ENCODE measurements at places on chromosomes 11 and 22.

GRCh38 chr11:3840004-3840869 is 522 bp downstream of the RHOG start:
- H3K27ac ChIP-seq, result peak overlapping the region; percentile 25
- H3K27me3 ChIP-seq, result no peaks in the 10 kb centered on the region
- peaks cover 5% of the 10 kb centered on the region for H3K36me3 ChIP-seq
- H3K4me1 ChIP-seq, result peaks cover 48% of the 10 kb centered on the region
- H3K4me3 ChIP-seq, result peak overlapping the region; percentile 83

- no peak for DNase-seq
- H3K4me3 ChIP-seq, result no peak overlapping the region
- H3K36me3 ChIP-seq, result no peaks in the 10 kb centered on the region
- H3K27ac ChIP-seq, result no peak overlapping the region
- H3K27me3 ChIP-seq, result peaks cover 11% of the 10 kb centered on the region
Measured at GRCh38 chr22:37996079-37996478, 11.7 kb upstream of the SOX10 start.

- DNase-seq, result no peak
- H3K27ac ChIP-seq, result no peak overlapping the region
- H3K4me1 ChIP-seq, result no peaks in the 10 kb centered on the region
Measured at GRCh38 chr11:14713496-14714244, 70.1 kb downstream of the PDE3B start.

DNA sequence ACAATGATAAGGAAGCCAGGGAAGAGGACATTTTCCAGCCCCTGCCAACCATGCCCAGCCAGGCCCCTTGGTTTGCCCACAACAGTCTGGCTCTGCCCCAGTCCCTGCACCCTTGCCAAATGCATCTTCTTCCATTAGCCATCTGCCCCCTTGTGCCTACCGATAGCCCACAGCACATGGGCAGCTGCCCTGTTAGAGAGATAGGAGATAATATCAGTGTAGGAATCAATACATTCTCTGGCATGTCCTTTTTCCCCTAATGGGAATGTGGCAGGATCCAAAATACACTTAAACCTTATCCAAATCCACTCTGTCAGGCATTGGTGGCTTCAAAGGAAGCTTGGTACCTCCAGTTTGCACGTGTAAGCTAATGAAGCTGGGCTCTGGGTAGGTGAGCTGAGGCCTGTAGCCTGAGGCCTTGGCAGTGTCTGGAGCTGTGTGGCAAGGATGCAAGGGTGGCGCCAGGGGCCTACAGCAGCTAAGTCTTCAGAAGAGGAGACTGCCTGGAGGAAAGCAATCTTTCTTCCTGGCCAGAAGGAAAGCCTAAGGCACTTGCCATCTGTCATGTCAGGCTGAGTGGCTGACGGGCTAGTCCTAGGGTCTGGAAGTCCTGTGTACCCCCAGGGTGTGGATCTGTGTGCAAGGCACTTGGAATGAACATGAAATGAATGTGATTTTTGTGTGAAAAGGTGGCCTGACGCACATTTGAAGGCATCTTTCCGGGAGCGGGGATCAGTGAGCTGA is 164.2 kb upstream of the TBCEL start:
- no peak for DNase-seq
- H3K4me3 ChIP-seq, result no peak overlapping the region
- H3K27me3 ChIP-seq, result peaks cover 12% of the 10 kb centered on the region
- no peaks in the 10 kb centered on the region for H3K4me1 ChIP-seq

DNA sequence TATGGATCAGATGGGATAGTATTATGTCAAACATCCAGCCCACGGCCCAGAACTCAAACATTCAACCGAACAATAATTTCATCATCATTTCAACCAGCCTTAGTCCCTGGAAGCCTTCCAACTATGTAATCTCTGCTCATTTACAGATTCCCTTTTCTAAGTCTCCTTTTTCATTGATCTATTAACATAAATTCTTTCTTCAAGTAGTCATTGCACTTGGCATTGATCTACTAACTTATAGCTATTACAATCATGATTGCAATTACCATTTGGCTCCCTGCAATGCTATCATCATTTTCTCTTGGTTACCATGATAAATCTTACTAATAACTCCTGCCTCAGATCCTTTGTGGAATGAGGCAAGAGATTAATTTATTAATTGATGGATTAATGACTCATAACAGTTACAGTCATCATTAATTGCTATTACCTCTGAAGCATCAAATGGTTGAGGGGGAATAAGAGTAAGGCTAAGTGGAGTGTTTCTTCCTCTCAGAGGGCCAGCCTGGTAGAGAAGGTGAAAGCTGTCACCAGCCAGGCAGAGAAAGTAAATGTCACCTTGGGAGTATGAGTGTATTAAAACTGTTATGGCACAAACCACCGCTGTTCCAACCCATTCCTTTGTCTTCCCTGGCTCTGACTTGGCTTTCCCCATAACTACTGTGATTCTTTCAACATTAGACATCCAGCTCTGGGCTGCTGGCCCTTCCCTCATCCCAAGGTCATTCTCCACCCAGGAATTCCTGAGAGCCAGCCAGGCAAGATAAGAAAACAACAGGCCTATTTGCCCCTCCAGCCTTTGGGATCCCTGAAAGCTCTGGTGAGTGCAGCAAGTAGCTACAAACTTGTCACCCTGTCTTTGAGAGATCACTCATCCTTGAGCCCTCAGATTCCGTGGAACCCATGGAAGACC is 174.7 kb downstream of the RRAS2 start:
- peak; percentile 7 for DNase-seq
- H3K36me3 ChIP-seq, result peaks cover 11% of the 10 kb centered on the region
- peak overlapping the region; percentile 68 for H3K27ac ChIP-seq

DNA sequence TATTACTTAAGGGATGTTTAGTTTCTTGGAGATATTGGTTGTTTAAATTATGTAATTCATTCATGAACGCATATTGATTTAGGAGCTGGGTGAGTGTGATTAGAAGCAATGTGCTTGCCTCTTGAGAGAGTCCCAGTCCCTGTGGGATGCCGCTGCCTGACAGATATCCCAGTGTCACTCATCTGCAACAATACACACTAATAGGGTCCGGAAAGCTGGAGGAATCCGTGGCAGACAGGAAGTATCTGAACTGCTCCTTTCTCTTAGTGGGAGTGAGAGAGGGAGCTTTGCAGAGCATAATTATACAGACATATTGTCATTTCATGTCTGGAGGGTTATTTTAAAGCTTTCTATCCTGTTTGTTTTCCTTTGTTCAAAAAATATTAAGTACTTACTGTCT is 17.4 kb downstream of the AMOTL1 start:
- peaks cover 22% of the 10 kb centered on the region for H3K36me3 ChIP-seq
- no peak for DNase-seq
- peaks cover 29% of the 10 kb centered on the region for H3K4me1 ChIP-seq
- H3K27me3 ChIP-seq, result no peaks in the 10 kb centered on the region
- peak overlapping the region; percentile 75 for H3K27ac ChIP-seq

- H3K36me3 ChIP-seq, result no peaks in the 10 kb centered on the region
- H3K4me1 ChIP-seq, result peaks cover 9% of the 10 kb centered on the region
- no peak overlapping the region for H3K4me3 ChIP-seq
- no peaks in the 10 kb centered on the region for H3K27me3 ChIP-seq
Measured at GRCh38 chr11:121887569-121887968, 228.4 kb downstream of the BLID start.

- peaks cover 4% of the 10 kb centered on the region for H3K36me3 ChIP-seq
- H3K4me3 ChIP-seq, result no peak overlapping the region
- DNase-seq, result no peak
- no peak overlapping the region for H3K27ac ChIP-seq
Measured at GRCh38 chr22:44451016-44451415, 47.0 kb downstream of the RTL6 start.

Measured in nephron progenitor cell (in vitro differentiated cells).